ENCODE measurements at places on chromosomes 12 and 14.

- DNase-seq = no peak
Measured at GRCh38 chr12:65566751-65567150, 257.5 kb upstream of the HMGA2 start.

- DNase-seq = no peak
Measured at GRCh38 chr12:9331218-9331626, 123.0 kb upstream of the PZP start.

DNA sequence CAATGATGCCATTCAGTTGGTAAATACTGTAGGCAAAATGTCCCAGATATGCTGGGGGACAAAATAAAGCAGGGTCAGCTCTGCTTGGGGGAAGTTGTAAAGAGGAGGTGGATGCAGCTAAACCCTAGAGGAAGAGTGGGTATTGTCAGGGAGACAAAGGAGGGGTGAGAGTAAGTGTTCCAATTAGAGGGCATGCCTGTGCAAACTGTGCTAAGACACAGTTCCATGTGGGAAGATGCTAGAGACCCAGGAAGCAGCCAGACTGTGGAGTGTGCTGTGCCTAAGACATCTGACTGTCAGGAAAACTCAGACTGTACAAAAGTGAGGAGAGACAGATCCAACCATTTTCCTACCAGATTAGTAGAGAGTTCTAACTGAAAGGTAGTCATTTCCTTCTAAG, 474.3 kb downstream of the ATP23 start:
- no peak for DNase-seq

DNA sequence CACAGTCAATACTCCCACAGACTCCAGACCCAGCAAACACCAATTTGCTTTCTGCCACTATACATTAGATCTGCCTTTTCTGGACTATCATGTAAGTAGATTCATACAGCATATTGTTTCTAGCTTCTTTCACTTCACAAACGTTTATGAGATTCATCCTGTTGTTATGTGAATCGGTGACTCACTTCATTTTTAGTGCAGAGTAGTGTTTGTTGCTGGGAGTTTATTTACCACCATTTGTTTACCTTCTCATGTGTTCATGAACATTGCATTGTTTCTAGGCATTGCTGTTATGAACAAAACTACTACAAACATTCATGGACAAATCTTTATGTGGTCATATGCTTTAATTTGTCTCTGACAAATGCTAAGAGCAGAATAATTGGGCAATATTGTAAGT, 807.8 kb upstream of the TMEM132C start:
- no peak for DNase-seq

- no peak for DNase-seq
Measured at GRCh38 chr12:76914102-76914859, 35.5 kb upstream of the CSRP2 start.

DNA sequence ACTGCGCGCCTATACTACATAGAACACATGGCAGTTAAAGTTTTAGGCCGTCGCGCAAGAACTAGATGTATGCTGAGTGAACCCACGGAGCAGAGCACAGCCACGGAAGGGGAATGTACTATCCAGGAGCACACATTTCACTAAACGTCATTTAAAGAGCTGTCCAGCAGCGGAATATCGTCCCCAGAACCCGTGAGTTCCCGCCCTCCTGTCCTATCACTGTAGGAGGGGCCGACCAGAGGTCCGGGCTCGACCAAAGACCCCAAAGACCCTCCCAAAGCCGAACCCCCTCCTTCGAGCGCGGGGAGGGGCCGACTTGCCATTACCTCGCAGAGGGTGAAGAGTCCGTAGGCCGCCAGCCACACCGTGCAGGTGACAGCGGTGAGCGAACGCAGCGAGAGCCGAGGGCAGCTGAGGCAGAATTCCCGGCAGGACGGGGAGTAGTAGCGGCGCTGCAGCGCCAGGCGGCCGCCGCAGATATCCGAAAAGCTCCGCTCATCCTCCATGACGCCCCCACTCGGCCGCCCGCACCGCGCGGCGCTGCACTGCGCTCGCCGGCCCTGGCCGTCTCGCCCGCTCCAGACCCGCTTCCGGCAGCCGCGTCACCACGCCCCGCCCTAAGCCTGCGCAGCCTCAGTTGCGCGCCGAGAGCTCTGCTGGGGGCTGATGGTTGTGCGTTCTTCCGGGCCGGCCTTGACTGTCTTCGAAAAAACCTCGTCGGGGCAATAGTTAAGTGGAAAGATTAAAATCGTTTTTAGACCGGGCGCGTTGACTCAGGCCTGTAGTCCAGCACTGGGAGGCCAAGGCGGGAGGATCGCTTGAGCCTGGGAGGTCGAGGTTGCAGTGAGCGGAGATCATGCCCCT, at the start of gene PIGH:
Gene PIGH, minus strand, starts transcription at position 571 of the 864 bp plus-strand sequence. Its CDS starts 65 bp downstream, at position 506.
- peak; percentile 89 for DNase-seq

- DNase-seq = no peak
Measured at GRCh38 chr12:100823963-100824362, 29.4 kb downstream of the ANO4 start.

DNA sequence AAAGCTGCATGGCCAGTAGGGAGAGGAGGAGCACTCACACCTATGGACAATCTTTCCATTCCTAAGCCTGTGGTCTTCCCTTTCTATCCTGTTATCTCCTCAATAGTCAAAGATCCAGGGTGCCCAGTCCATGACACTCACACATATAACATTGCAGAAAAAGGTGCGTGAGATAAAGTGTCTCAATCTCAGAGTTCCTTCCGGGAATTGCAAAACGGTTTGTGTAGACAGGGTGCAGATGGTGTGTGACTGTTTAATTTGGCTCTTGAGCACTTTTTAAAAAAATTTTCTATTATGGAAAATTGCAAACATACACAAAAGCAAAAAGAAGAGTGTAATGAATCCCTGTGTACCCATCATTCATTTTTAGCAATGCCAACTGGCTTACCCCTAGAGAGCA, 1493.6 kb downstream of the AACS start:
- DNase-seq = no peak

DNA sequence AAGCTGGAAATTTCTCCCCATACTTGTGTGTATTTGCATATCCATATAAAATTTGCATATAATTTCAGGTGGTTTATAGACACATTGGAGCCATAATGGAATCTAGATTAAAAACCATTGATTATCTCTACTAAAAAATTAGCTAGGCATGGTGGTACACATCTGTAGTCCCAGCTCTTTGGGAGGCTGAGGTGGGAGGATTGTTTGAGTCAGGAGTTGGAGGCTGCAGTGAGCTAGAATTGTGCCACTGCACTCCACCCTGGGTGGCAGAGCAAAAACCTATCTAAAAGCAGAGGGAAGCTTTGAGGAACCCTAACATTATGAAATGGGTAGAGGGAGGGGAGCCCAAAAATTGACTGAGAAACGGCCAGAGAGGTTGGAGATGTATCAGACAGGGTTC, 2.6 kb upstream of the RDH11 start:
- DNase-seq = no peak

DNA sequence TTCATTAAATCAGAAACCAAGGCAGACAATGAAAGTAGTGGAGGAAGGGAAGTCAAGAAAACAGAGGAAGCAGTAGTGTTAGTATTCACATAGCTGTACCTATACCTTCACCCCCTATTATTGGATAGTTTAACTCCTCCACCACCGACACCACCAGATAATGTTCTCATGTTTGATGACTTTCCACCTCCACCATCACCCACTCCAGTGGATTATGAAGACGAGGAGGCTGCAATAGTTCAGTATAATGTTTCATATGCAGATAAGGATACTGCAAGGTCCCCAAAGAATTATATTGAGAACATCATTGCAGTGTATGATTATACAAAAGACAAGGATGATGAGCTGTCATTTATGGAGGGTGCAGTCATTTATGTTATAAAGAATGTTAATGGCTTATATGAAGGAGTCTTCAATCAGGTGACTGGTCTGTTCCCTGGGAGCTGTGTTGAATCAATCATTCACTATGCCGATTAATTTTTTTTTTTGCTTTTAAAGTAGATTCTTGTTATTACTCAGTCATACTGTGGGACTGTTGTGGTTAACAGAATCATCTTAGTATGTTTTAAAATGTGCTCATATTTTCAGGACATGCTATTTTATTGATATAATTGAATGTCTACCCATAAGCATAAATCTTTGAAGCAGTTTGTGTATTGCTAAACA, 32.2 kb upstream of the KTN1 start:
- DNase-seq = no peak

All from left colon (tissue), 2 donors.